ENCODE measurements at places on chromosomes 6 and 20.

- no peak for DNase-seq
Measured at GRCh38 chr20:51346686-51347485, 195.6 kb downstream of the NFATC2 start.

DNA sequence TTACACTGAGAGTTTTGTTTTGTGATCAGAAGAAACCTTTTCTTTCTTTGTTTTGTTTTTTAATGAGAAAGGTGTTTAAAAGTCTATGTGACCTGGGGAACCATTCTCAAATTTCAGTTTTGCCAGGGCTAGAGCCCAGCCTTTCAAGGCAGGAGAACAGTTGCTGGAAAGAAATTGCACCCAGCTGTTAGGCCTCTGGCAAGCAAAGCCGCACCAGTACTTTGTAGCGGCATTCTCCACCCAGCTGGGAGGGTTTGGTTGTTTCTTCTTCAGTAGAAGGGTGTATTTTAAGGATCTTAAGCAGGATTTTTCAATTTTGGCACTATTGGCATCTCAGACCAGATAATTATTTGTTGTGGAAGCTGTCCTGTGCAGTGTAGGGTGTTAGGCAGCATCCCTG, 16.6 kb upstream of the MAPK13 start:
- no peak for DNase-seq

DNA sequence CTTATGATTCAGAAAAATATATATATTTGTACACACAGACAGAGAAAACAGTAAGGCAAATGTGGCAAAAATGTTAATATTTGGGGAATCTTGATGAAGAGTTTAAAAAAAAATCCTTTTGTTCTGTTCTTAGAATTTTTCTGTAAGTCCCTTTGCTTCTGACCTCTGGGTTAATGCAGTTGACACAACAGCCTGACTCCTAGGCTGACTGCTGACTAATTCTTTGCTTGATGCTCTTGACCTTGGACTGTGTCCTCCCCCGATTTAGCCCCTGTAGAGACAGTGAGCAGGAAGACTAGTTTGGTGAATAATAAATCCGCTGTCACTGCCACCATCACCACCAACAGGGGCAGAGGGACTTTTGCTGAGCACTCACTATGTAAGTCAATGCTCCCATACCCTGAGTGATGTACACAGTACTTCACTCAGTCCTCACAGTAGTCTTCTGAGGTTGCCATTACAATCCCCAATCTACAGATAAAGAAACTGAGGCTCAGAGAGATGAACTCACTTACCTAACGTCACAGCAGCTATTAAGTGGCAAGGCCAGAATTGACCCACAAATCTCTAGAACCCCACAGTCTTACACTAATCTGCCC, 71.7 kb downstream of the SNX5 start:
- DNase-seq = no peak

- no peak for DNase-seq
Measured at GRCh38 chr20:54199283-54199682, 8.6 kb upstream of the PFDN4 start.

DNA sequence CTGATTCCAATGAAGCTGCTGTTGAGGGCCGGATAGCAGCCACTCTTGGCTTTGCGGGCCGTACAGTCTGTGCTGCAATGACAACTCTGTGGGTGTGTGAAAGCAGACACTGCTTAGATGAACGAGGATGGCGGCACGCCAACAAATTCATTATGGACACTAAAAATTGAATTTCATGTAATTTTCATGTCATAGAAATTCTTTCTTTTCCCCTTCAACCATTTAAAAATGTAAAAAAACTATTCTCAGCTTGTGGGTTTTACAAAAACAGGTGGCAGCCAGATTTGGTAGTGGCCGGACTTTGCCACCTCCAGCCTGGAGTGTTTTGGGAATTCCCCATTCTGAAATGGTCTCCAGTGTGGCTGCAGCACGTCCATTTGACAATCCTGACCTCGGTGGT, 26.0 kb downstream of the MAS1 start:
- DNase-seq = no peak

DNA sequence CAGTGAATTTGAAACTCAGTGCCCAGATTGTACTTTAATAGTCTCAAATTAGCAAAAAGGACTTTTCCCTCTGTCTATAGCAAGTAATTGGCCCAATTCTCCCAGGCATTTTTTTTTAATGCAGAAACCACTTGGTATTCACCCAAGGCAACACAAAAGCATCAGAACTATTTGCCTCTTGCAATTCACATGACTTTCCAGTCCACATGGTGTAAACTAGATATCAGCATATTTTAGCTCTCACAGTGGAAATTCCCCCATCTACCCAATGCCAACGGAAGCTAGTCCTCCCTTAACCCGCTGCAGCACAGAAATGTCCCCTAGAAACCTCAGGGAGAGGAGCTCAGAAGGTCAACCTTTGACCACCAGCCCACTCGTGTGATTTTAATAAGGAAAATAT, 103.4 kb upstream of the CDYL start:
- no peak for DNase-seq

DNA sequence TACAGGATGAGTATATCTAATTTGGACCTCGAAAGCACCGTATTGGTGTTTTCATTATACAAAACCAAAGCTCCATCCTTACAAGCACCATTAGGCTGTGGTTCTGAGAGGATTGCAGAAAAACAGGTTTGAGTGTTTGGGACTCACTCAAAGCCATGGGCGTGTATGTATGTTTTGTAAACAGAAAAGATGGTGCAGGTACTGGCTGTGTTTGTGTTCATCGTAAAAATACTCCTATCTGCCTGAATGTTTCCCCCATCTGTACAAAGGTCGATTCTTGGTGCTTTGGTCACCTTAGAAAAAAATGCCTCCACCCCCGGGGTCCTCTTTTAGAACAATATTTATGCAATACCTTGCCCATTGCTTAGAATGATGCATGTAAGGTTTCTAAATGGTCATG, 286.6 kb downstream of the TSHZ2 start:
- DNase-seq = no peak

DNA sequence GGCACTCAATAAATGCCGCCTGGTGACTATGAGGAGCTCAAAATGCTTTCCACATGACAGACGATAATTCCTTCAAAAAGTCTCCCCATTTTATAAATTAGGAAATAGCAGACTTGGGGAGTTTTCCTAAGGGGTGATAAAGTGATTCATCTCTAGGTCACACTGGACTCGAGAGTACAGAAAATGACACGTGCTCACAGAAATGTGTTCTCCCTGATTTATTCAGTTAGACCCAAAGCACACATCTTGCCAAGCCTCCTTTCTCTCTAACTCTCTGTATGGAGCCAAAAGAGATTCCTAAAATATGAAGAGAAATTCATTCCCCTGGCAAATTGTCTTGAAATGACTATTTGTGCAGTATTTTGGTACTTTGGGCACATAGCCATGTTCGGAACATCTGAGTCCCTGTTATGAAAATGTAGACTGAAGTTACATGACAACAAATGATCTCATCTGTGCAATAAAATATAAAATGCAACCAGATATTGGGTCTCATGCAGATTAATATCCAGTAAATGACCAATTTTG, 381.1 kb downstream of the TFAP2B start:
- DNase-seq = no peak

- DNase-seq = no peak
Measured at GRCh38 chr6:13383328-13384163, 55.2 kb upstream of the TBC1D7 start.

DNA sequence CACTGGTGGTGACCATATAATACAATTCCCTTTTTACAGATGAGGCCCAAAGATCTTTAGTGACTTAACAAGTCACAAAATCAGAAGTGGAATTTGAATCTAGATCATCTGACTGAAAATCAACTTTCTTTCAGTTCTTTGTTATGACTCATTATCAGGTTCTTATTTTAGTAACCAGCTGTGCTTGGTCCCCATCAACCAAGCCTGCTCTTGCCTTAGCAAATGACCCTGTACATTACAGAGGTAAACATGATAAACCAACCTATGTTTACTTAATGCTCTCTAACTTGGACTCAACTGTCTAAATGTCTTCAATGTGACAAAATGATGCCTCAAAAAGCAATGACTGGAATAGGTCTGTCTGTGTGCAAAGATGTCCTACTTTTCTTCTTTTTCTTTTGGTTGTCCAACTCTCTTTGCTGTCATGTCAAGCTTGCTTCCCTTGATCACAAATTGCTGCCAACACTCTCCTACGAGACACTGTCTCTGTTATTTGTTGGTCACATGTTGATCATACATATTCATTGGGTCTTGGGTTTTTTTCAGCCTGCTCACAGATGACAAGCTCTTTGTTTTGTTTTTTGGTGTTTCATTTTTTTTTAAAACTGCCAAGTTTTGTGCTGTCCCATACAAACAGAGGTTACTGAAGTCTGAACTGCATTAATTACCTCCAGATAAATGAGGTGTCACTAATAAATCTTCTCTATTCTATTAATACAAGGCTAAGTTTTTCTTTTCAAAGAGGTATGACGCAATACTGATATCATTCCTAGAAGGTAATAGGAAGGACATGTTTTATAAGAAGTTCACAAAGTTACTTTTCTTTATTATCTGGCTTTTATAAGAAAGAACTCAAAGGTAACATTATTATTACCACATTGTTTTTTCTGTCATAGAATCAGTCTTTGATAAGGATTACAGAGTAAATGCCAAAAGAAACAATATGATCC, 62.2 kb upstream of the PLN start:
- no peak for DNase-seq

GRCh38 chr6:63985223-63985622, 349.6 kb downstream of the PHF3 start:
- no peak for DNase-seq

DNA sequence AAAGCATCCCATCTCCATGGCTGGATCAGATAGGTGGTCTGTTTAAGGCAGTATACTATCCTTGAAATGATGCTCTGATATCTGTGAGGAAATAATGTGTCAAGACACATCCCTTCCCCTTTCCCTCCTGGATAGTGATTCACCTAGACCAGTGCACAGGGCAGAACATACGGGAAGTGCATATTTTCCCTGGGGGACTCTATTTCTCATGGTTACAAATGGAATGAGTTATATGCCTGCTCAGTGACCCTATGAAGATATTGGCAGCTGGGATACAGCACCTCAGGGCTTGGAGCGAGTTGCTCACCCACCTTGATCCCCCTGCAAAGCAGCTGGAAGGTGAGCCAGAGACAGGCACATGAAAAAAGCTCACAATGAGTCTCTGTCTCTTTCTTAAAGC, 67.5 kb upstream of the PRL start:
- DNase-seq = no peak

GRCh38 chr20:50464026-50464724, 46.0 kb upstream of the PTPN1 start:
- DNase-seq = peak; percentile 61

DNA sequence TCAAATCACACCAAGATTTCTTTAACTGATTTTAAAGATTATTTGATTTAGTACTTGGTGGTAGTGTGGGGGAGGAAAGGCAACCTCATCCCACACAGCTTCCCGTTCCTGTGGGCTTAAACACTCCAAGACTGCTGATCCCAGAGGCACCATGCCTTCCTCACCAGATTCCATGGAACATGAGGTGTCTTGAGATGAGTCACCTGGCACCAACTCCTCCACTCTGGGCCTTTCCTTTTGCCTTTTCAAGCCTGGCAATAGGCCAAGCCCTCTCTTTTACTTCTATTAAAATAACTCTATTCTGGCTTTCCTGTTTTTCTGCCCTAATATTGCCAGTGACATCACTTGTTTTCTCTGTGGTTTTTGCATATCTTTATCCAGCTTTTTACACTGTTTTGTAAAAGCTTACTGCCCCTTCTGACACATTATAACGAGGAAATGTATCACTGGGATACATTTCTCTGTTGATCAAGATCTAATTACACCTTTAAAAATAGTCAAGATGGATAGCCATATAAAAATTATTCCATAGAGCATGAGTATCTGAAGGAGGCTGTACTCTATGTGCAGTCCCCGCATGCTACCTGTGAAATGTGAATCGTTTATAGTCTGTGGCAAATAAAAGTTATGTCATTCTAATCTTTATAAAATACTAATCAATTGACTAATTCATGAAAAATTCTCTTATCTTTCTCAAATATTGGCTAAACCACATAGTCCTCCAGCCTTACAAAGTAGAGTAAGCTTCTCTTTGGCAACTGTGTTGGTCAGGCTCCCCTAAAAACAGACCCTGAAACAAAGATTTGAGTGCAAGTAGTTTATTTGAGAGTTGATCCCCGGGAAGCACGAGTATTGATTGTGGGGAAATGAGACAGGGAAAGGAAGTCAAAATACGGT, 257.8 kb upstream of the KCNQ5 start:
- DNase-seq = no peak

DNA sequence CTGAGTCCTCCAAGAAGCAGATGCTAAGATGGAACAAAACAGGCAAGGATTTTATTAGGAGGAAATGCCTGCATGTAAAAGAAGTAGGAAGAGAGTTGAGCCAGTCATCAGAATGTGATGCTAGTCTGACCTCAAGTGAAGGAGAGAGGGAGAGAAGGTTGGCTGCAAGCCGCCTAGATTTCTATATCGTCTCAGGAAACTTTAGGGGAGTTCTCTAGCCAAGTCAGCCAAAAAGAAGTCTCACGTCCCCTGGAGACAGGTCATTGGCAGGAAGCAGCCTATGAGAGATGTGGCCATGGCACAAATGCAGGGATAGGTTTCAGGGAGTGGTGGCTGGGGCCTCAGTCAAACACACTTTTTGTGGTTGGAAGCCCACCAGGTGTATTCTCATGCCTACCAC, 378.0 kb downstream of the CD109 start:
- no peak for DNase-seq

- no peak for DNase-seq
Measured at GRCh38 chr6:163708466-163708865, 293.9 kb downstream of the QKI start.

DNA sequence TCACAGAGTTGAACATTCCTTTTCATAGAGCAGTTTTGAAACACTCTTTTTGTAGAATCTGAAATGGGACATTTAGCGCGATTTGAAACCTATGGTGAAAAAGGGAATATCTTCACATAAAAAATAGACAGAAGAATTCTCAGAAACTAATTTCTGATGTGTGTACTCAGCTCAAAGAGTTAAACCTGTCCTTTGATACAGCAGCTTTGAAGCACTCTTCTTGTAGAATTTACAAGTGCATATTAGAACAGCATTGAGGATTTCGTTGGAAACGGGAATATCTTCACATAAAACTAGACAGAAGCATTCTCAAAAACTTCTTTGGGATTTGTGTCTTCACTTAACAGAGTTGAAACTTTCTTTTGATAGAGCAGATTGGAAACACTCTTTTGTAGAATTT, 650.7 kb upstream of the ZNF337 start:
- DNase-seq = no peak

- DNase-seq = no peak
Measured at GRCh38 chr6:24929242-24929641, 6.5 kb downstream of the RIPOR2 start.

- DNase-seq = no peak
Measured at GRCh38 chr20:2750491-2751251, 49.8 kb downstream of the CPXM1 start.

GRCh38 chr6:43361269-43361668, 8.2 kb downstream of the ZNF318 start:
- DNase-seq = no peak

GRCh38 chr20:11581271-11581670, 336.4 kb upstream of the BTBD3 start:
- no peak for DNase-seq

GRCh38 chr6:36131511-36132245, 1.4 kb downstream of the MAPK13 start:
- DNase-seq = no peak

GRCh38 chr6:152204591-152204990, 397.1 kb downstream of the ESR1 start:
- DNase-seq = no peak

- DNase-seq = no peak
Measured at GRCh38 chr6:105900125-105900937, 185.8 kb upstream of the PRDM1 start.

GRCh38 chr6:7707787-7708186, 18.1 kb upstream of the BMP6 start:
- DNase-seq = no peak

Measured in glutamatergic neuron (in vitro differentiated cells).